Jurkat, Clone E6-1 (cell line): ENCODE measurements at places on chromosomes 12 and 14.

GRCh38 chr12:107318806-107319532, 225.6 kb upstream of the CRY1 start:
- DNase-seq = no peak

DNA sequence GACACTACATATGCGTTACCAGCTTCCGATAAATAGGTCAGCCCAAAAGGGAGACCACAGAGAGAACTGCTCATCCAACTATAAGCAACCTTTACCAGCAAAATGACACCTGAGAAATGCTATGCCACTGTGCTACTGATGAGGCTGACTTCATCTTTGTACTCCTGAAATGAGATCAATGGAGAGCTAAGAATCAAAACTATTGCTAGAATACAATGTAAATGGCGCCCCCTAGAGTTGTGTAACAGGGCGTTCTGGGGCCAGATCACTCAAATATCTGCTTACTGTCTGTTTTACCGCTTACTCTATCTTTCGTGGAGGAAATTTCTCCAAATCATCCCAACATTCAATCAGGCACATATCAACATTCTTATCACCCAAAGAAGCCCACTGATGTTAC, 4.6 kb downstream of the ZNF384 start:
- peak; percentile 64 for DNase-seq

DNA sequence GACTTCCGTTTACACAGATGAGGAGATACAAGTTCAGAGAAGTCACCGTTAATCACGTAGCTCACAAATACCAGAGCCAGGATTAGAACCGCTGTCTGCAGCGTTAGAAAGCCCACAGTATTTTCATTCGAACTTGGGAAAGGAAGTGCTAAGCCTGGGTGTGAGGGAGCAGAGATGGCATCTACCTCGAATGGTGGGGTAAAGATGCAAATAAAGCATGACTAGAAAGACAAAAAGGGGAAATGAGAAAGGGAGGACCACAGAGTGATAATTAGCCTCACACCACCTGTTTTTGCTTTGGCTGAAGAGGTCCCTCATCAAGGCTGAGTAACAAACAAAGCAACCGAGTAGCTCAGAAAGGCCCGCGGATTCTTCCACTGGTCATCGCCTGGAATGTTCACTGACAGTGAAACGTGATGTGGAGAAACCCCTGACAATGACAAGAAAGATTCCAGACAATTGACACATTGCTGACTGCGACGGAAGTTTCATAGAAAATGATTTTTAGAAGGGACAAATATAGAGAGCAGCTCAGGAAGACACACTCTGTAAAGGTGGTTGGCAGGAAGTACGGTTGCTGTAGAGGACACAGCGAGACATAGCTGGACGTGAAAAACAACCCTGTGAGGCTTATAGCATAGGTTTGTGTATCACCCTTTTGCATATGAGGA, 31.5 kb upstream of the BHLHE41 start:
- DNase-seq = no peak

DNA sequence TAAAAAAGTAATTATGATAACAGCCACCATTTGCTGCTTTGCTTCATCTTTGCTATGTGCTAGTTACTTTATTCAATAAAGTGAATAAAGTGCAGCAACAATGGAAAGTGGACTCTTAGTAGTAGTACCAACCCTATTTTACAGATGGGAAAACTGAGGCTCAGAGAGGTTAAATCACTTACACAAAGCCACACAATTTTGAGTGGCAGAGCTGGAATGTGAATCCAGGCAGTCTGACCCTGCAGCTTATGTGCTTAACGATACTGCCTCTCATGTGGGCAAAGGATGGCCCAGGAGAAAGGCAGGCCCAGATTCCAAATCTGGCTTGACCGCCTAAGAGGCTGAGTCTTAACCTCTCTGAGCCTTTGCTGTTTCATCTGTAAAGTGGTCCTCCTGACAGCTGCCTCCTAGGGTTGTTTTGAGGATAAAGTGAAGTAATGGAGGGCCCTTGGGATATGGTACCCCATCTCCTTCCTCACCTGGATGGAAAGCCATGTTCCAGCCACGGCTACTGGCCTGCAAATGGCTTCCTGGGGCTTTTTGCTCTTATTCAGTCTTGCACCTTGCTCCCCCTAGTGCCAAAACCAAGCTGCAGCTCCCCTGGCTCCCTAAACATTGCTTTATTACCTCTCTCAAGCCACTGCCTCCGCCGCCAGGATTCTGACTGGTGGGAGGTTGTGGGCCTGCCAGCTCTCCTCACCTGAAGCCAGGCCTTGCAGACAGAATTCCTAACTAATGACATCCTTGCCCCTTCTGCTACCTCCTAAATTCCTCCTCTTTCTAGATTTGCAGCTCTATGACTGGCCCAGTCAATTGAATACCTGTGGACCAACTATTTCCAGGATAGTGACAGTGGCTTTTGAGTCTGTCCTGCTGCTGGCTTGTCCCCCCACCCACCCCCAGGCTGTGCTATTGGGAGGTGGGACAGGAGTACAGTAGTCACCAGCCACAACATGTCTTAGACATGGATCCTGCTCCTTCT, 283.3 kb upstream of the PWP1 start:
- DNase-seq = peak; percentile 54

DNA sequence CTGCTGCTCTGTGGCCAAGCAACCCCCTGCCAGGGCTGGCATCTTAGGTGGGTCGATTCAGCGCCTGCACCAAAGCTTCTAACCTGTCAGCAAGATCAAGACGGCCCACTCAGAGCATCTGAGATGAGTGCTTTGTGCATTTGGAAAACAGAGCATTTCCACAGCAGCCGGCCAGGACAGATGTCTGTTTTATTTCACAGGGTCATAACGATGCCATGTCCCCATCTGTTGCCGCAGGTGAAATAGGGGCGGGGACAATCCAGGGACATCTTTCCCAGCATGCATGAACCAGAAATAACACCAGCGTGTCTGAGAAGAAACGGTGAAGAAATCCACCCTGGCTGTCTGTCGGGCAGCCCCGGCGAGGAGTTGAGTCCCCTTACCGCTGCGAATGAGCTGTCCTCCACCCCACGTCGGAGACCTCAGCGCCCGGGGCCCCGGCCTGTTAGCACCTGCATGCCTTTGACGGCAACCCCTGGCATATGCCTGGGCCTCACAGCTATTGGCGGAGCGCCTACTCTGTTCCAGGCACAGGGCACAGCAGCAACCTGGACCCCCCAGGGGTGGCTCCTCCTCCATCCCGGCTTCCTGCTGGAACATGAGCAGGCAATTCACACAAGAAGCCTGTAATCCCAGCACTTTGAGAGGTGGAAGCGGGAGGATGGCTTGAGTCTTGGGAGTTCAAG, 30.6 kb upstream of the ULK1 start:
- DNase-seq = no peak

DNA sequence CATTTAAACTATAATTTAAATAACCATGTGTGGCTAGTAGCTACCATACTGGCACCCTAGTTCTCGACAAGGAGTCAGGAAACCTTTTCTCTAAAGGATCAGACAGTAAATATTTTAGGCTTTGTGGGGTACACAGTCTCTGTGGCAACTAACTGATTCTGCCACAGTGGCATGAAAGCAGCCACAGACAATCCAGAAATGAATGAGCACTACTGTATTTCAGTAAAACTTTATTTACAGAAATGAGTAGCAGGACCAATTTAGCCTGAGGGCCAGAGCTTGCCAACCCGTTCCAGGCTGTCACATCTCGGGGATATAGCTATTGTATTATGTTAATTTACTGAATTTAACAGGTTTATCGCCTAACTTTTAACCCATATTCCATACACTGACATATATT, 278.7 kb downstream of the ITPR2 start:
- no peak for DNase-seq

GRCh38 chr14:74684434-74684833, 28.4 kb downstream of the AREL1 start:
- no peak for DNase-seq

DNA sequence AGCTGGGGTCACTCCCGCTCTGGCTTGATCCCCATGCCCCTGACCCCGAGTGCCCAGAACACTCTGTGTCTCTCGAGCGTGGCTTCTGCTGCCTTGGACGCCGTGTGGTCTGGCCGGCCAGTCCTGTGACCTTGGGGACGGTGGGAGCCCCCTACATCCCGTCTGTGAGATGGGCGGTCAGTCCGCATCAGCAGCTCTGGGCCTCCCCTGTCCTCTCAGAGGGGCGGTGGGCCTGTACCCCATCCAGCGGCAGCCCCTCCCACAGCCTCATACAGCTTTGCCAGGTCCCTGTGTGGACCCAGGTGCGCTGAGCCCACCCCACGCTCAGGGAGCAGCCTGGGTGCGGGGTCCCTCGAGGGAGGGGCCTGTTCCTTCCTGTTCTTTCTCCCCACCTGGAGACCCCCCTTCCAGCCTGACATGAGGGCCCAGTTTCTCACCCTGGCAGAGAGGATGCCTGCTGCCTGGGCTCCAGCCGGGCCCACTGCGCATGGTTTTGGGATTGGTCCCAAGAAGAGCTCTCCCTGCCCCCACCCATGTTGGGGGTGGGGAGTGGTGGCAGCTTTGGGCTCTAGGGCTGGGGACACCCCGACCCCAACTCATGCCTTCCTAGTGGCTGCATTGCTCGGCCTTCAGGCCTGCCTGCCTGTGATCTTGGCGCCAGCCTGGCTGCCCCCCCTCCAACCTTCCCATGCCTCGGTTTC, 1.5 kb downstream of the MTA1 start:
- DNase-seq = no peak

DNA sequence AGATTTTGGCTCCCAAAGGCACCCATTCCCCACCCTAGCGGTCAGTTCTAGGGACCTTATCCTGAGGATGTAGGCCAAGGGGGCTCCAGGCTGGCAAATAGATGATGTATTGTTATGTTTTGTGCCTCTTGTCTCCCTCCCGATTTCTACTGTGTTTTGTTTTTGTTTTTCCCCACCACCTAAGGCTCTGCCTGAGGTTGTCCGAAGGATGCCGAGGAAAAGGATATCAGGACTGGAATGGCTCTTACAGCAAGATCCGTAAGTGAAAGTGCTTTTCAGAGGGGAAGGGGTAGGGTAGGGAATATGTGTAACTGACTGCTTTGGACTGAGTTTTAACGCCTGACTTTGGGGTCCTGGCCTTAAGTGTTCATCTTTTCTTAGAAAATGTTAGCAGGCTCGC, 6.6 kb downstream of the FOXG1 start:
- DNase-seq = no peak

DNA sequence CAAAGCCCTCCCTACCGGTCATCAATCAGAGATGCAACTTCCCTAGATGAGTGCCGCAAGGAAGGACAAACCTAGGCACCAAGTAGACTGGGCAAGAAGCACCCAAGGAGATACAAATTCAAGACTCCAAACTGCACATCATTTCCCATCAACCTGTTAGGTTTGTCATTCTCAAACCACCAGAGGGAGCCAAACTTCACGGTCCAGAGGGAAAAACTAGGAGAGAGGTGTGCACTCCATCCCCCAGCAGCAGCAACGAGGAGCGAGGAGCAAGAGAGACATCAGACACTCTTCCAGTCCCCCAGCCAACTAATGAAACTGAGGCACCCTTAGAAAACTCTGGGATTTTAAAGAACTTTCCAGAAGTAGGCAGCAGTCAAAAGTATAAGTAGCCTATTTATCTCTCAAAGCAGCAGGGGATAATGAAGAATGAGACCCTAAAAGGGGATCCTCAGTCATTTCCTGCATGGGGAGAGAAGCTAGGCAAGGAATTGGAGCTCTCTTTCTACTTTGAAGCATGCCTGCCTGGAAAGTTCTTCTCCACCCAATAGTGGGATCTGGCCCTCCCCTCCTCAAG, 37.0 kb upstream of the NT5DC3 start:
- DNase-seq = peak; percentile 62

GRCh38 chr12:108825201-108825950, 32.0 kb downstream of the SSH1 start:
- DNase-seq = no peak

DNA sequence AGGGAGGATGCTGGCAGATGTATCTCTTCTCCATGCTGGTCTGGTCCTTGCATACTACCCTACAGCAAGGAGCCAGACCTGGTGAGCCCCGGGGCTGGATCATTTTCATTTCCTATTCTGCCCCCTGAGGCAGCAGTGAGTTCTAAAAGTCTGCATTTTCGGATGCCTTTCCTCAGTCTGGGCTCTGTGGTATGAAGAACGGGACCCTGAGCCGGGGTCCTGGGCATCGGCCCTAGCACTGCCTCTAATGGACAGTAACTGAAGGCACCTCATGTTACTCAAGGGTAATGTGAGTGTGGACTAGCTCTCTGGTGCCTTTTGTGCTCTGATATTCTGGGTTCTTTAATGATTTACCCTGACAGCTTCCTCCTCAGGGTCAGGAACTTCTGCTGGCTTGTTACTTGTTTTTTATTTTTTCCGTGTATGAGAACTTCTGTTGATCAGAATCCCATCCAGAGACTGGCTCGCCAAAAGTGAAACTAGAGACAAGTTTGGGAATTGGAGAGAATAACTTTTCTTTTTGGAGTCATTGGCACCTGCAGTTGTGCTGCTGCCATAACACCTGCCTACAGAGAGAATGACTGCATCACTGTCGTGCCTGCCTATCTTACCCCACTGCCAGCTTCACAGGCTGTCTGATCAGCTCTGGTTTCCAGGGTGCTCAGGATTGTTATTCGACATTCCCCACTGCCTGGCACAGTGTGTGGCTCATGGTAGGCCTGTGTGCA, 62.3 kb downstream of the SUSD6 start:
- no peak for DNase-seq

DNA sequence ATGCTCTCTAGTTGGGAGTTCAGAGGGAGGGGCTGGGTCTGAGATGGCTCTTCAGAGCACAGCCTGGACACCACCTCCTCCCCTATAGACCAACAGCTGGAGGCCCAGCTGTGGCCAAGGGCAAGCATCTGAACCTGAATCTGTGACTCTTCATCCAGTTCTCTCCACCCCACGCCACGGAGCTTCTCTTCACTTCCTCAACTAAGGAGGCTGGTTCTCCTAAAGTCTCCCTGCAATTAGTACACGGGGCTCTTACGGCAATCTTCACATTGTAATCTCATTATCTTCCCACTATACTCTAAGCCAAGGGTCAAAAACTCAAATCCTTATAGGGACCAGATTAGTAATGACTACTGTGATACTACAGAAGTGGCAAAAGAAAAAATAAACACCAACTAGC, 9.8 kb downstream of the NRDE2 start:
- no peak for DNase-seq

DNA sequence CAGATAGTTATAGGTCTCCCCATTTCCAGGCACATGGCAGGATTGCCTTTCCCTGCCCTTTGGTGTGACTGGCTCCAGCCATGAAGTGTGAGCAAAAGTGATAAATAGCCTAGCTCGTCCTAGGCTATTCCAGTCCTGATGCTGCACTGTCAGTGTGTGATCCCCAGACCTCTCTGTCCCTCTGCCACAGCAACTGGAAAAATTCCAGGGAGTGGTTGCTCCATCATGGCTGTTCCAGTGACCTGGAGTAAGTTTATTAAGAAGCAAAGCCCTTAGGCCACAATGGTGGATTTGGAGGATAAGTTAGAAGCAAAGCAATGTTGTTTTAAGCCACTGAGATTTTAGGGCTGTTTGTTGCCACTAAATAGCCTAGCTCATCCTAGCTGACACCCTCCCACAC, 9.8 kb upstream of the KRT83 start:
- DNase-seq = no peak

GRCh38 chr14:102831163-102831804, 54.0 kb downstream of the TRAF3 start:
- no peak for DNase-seq

DNA sequence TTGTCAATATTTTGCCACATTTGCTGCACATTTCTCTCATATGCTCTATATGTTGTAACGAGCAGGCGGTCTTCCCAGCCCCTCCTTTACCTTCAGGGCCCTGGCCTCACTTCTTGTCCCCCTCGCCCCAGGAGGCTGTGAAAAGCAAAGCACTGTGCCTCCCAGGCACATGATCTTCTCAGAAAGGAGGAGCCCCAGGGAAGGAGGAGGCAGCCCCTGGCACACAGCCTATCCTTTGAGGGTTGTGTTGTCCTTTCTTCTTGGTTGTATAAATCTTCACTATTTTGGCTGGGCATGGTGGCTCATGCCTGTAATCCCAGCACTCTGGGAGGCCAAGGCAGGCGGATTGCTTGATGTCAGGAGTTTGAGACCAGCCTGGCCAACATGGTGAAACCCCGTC, 77.0 kb downstream of the PPP2R5C start:
- no peak for DNase-seq
